CD4-positive, alpha-beta T cell treated with Interferon gamma for 1 hour (primary cell): ENCODE measurements at places on chromosomes 3 and 15.

- DNase-seq: no peak
These were observed 60.0 kb upstream of the FLNB start for GRCh38 chr3:57948080-57948671.

GRCh38 chr3:25854635-25855034, 64.7 kb downstream of the OXSM start:
- no peak for DNase-seq

DNA sequence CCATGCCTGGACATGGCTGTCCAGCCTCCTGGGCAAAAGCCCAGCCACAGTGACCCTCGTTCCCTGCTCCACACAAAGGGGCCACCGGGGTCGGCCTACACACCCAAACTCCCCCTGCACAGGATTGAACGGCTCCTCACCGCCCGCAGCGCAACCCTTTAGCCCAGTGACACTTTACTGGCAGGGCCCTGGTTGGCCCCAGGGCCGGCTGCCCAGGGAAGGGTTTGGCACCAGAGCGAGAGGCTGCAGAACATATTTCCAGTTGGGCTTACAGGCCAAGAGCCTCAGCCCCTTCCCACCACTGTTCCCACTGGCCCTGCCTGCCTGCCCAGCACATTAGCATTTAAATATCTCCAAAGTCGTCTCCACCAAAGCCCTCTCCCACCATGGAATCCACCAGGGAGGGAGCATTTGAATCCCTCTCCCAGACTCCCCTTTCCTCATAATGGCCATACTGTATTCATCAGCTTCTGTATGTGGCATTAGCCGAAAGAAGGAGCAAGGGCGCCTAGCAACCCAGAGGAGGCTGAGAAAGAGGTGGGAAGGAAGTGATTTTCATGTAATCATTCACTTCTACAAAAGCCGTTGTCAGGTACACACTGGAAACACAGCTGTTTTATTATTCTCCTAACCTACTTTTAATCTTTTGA, 85.4 kb downstream of the SLC6A11 start:
- DNase-seq: no peak

GRCh38 chr15:88810446-88810845, 7.2 kb downstream of the ACAN start:
- no peak for DNase-seq

DNA sequence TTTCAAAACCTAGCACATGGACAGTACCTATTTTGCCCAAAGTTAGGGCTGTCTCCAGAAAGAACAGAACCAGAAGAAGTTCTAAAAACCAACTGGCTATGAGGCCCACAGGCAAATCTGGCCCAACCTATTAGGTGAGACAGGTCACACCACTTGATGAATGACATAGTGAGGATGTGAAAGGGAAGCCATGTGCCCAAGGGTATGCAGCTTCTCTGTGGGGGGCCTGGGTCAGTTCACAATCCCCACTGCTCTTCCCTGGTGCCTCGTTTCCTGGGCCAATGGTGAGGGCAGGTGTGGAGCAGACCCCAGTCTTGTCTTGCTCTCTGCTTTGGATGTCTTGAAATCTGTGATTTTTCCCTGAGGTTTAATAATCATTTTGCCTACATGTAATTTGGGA, 8.9 kb downstream of the INSYN1 start:
- DNase-seq: no peak

DNA sequence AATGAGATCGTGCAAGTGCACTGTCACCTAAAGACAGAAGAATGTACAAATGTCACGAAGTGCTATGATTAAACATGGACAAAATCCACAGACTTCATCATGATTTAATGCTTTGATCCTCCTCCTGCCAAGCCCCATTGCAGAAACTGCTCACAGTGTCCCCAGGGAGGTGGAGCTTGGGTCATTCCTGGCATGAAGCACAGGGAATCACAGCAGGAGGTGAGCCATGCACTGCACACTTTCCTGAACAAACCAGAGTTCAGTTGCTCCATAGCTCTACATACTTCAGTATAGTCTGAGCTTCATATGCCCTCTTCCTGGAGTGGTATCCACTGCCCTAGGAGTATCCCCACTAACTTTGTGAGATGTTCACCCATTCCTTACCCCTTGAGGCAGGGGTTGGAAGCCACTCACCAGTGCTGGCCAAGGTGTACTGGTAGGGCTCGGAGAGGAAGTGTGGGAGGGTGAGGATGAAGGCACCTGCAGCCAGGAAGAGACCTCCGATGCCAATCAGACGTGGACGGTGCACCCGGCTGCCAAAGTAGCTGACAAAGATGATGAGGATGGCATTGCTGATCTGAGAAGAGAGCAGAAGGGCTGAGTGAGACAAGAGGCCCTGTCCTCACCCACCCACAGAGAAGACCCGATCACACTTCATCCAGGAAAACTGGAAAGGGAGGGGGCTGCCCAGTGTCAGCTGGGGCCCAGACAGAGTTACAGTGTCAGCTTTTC, 56.3 kb downstream of the SLCO2A1 start:
- DNase-seq: no peak

DNA sequence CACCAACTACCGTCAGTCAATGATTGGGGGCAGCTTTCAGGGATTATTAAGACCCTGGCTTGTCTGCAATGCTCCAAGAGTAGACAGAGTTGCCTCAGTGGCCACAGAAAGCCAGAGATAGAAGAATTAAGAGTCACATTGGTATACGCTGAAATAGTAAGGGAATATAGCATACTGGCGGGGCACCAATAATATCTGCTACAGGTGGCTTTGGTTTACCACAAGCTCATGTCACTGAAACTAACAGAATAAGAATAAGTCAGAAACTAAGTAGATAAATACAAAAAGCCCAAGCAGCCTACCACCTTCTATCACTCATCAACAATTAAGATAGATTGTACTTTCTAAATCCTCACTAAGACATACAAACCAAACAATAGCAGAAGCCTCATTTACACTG, 2.5 kb upstream of the FHIT start:
- no peak for DNase-seq

DNA sequence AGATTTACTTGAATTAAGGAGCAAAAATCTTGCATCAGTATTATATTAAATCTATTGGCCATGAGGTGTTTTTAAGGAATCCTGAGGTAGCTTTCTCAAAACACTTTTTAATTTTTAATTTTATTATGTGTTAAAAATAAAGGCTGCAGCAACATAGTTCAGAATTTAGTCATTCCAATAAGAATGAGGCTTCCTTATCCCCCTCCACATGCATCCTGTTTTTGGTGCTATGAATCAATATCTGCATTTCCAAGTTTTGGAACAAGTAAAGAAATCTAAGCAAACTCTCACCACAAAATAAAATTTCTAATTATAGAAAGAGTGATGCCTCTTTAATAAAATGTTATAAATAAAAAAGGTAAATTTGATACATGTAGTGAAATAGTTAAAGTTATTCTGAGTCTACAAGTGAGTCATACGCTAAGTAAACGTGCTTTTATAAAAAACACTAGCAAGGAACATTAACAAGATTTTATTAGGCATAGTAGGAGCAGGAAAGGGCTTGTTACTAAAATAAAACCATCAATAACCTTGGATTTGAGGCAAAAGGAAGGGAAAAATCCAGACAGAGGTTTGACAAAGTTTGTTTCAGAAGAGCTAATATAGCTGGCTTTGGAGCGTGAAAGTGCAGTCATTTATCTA, 1218.0 kb downstream of the NSUN3 start:
- DNase-seq: no peak

- peak; percentile 57 for DNase-seq
These were observed 15.0 kb downstream of the GCSAM start for GRCh38 chr3:112117841-112118571.

DNA sequence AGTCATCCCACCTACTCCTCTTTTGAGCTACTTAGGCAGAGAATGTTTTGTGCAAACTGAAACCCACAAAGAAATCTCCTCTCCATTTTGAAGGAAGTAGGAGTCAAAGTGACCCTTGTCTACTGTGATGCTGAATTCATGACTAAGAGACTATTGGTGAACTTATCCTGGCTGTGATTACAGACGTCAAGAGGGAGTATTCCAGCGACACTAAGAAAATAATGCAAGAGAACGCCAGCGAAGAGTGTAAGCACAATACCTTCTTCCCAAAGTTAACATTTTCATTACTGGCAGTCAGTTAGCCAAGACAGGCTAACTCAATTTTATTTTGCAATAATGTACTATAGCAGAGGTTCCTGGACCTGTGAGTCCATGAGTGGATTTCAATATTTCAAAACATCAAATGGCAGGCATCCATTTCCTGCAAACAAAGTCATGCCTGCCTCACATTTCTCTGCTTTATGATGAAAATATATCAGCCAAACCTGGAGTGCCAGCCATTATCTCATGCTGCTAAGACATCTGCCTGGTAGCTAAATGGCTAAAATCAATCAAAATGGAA, 59.0 kb downstream of the CTNNB1 start:
- no peak for DNase-seq

- DNase-seq: no peak
These were observed 552.9 kb downstream of the MECOM start for GRCh38 chr3:169110633-169111032.

- no peak for DNase-seq
These were observed 290.2 kb downstream of the SHQ1 start for GRCh38 chr3:72558001-72558400.

- DNase-seq: no peak
These were observed 133.3 kb upstream of the HACD2 start for GRCh38 chr3:123718108-123718507.

GRCh38 chr15:97547381-97547780, 413.1 kb upstream of the ARRDC4 start:
- DNase-seq: no peak

DNA sequence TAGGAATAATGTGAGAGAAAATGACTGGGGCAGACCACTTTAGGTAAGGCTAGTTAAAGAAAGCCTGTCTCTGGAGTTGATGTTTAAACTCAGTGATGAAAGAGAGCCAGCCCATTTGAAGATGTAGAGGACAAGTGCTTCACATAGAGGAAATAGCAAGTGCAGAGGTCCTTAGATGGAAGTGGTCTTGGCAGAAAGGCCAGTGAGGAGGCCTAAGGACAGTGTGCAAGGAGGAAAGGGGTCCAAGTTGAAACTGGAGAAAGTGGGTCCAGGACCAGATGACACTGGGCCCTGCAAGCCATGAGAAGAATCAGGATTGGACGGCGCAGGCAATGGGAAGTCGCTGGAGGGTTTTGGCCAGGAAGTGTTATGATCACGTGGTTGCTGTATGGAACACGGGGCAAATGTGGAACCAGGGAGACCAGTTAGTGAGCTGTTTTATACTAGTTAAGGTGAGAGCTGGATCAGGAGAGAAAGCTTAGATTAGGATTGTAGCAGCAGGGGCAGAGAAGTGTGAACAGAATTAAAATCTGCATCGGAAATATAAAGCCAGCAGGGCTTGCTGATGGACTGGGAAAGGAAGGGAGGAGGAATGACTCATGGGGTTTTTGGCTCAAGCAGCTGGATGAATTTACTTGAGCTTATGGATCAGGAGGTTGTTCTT, 48.0 kb upstream of the SCAANT1 start:
- no peak for DNase-seq

- DNase-seq: no peak
These were observed 48.6 kb downstream of the CMSS1 start for GRCh38 chr3:99866261-99866761.

DNA sequence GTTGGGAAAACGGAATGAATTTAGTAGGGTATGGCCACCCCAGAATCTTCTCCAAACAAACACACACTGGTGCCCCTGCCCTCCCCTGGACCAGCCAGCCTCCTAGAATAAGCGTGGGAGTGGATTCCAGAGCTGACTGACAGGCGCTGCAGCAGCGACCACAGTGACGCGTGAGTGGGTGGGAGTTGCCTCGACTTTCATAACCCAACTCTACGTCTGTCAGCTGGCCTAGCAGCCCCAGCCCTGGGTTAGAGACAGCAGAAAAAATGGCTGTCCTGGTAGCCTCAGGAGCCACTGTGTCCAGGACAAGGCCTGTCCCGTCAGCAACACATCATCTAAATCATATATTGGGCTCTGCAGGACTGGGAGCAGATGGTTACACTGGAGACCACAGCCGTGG, 10.0 kb downstream of the PLA2G4B start:
- DNase-seq: no peak

DNA sequence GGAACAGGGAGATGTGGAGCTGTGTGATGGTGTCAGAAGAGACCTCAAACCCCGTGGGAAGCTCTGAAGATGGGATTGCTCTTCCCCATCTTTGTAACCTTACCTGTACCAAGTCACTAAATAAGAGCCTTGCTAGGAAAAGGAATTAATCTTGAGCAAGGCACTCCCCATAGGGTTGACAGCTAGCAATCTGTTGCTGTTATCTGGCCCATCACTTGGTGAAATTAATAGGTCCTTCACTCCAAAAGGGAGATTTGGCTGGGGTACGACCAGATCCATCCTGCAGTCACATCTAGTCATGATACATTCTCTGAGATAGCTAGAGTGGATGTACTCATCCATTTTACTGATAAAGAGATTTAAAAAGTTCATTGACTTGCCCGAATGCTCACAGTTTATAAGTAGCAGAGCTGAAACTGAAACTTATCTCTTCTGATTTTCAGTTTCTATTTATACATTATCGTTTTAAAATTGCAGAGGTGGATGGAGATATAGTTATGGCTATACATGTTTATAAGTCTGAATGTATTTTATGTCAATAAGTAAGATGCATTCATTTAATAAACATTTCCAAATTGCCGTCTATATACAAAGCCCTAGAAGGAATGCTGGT, 299.1 kb upstream of the MCTP2 start:
- no peak for DNase-seq

- no peak for DNase-seq
These were observed 200.1 kb downstream of the OPA1 start for GRCh38 chr3:193793123-193793522.

DNA sequence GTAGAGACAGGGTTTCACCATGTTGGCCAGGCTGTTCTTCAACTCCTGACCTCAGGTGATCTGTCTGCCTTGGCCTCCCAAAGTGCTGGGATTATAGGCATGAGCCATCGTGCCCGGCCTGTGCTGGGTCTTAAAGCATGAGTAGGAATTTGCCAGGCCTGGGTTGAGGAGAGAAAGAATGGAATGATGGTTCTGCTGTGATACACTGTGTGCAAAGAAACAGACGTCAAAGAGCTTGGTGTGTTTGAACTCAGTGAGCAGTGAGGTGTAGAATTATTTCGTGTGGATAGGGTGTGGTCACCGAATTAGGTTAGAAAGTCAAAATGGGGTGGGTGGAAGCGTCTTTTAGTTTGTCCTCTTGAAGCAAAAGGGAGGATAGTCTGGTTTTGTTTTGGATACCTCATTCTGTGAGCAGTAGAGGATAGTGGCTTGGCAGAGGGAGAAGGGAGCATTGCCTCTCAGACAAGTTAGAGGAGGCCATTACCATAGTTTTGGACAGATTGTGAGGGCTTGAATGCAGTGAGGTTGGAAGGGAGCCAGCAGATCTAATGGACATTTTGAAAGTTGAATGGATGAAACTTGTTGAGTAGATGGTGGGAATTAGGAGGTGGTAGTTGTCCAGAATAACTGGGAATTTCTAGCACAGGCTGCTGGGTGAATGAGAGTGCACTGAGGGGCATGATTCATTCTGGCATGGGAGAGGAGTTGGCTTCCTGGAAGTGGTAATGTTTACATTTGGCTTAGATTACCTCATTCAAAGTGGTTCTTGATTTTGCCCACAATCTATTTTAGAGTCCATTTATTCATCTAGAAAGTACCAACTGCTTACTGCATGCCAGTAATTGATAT, 27.2 kb downstream of the AKAP13 start:
- peak; percentile 24 for DNase-seq

GRCh38 chr3:37262816-37263393, 88.5 kb upstream of the LRRFIP2 start:
- DNase-seq: no peak
